ENCODE measurements at places on chromosomes 4 and X.

DNA sequence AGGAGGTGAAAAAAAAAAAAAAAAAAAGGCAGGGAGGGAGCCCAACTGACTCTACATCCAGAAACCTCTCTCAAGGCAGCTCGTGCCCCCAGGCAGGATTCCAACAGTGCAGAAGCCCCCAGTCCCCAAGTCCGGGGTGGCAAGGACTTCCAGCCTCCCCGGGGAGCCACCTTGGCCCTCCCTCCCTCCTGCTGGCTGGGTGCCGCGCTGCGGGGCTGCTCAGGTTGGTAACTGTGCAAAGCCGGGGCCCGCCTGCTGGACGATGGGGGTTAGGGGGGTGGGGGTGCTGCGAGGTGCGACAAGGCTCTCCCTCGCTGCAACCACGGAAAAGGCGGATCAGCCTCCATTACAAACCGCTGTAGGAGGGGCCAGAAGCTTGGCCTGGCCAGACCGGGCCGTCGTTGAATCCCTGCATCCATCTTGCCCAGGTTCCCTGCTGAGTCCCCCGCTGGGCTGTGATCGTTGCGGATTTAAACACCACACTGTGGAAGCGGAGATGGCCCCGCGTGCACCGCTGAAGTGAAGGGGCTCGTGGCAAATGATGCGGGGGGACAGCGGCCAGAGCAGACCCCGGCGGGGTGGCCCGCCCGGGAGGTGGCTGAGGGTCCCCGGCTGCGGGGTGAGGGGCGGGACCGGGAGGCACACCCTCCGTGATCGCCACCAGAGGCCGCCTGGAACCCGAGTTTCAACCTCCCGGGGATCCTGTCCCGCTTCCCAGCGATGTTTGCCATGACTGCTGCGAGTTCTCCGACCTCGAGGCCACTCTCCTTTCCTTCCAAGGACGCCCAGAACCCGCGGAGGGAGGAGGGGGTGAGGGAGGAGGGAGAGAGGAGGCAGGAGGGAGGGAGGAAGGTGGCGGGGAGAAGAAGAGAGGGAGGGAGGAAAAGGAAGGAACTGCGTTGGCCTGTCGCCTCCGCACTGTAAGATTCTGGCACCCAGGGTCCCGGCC lies 58.0 kb upstream of the DDX3X start:
- DNase-seq = peak; percentile 37

- DNase-seq = peak; percentile 14
Observed at GRCh38 chrX:135112096-135112729, 8.1 kb downstream of the ETDB start.

DNA sequence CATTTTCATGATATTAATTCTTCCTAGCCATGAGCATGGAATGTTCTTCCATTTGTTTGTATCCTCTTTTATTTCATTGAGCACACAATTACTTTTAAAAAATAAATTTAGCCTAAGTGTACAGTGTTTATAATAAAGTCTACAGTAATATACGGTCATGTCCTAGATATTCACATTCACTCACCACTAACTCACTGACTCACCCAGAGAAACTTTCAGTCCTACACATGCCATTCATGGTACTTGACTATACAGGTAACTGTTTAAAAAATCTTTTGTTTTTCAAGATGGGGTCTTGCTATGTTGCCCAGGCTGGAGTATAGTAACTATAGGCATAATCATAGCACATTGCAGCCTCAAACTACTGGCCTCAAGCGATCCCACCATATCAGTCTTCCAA lies 348.1 kb downstream of the RAPGEF2 start:
- DNase-seq = no peak

DNA sequence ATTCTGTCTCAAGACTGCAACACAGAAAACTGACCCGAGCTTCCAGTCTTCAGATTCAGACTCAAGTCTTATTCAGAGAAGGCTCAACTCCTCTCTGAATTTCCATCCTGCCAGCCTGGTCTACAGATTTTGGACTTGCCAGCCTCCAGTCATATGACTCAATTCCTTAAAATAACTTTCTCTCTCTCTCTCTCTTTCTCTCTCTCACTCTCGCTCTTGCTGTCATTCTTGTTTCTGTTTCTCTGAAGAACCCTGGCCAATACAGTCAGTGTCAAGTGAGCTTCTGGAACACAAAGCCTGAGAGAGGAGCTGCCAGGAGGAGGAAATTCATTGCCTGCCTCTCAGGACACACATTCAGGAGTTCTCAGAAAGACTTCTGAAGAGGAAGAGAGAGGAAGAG lies 154.9 kb downstream of the PARM1 start:
- no peak for DNase-seq

DNA sequence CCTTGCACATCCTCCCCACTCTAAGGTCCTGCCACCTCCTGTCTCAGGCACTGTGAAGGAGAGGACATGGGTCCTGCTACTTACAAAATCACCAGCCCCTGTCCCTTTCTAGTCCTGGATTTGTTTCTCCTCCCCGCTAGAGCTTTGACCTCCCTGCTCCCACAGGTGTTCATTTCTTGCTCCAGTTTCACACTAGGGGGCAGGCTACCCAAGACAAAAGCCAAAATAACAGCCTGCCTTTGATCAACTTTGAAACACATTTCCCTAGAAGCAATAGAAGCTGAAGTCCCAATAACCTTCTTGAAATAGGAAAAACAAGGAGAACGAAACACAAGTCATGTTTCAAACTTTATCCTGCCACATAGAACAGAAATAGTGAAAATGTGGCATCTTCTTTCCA lies 164.4 kb downstream of the QDPR start:
- peak; percentile 30 for DNase-seq

DNA sequence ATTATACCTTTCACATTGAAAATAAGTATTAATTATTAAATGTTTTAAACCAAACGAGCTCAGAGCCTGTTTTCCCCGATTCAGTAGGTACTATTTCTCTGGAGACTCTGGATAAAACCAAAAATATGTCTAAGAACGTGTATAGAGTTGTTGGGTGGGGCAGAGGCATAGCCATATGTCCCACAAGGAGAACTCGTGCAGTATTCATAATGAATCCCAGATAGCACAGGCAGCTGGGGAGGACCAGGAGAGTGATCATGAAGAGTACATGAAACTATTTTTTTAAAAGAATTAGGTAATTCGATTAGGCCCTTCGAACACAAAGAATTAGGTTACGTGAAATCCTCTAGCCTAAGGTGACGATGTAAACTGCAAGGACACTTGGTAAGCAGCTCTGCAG lies 76.1 kb downstream of the CLDN22 start:
- no peak for DNase-seq

DNA sequence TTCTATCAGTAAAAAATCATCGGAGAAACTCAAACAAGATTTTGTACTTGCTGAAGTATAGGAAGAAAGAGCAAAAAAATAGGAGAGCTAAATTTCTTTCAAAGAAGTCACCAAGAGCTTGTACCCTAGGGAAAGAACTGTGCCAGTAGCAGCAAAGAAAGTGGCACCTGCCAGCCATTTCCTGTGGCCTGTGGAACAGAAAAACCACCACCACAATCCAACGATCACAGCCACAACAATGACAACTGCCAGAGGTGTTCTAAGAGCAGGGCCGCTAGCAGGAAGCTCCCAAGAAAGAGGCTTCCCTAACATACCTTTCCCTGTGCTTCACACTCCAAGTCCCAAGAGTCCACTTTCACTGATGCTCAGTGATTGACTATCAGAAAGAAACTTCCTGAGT lies 266.1 kb upstream of the GPC4 start:
- DNase-seq = no peak

DNA sequence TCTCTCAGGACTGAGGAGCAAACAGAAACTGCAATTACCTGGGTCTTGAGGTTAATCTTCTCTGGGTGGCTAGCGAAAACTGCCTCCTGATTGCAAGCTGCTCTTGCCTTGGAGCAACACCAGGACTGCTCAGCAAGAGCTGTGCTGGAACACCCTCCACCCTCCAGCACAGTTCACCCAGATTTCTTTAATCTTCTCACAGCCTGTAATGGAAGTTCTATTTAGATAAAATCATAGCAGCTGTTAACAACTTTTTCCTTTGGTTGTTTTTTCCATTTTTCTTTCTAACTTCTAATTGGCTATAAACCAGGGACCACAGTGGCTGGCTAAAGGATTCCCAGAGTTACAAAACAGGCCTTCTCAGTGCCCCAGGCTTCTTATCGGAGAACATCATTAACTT lies 36.3 kb downstream of the OPHN1 start:
- no peak for DNase-seq

DNA sequence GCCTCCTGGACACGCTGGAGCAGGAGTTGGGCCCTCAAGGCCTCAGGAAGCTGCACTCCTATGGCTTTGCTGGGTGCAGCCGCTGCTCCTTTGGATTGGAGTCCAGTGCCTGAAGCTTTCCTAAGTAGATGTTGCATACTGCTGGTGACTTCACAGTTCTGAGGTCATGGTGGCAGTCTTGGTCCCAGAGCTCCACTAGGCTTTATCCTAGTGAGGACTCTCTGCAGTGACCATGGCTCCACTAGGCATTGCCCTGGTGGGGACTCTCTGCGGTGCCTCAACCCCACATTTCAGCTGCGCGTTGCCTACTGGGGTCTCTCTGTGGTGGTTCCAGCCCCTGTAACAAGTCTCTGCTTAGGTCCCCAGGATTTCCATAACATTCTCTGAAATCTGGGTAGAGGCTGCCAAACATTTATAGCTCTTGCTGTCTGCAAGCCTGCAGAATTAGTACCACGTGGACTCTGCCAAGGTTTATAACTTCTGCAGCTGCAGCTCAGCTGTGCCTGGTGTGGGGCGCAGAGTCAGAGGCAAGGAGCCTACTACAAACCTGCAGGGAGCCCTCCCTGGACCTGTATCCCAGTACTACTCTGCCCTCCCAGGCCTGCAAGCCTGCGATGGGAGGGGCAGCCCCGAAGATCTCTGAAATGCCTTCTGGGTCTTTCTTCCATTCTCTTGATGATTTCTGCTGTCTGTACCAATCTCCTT lies 46.0 kb upstream of the NFKB1 start:
- DNase-seq = no peak

DNA sequence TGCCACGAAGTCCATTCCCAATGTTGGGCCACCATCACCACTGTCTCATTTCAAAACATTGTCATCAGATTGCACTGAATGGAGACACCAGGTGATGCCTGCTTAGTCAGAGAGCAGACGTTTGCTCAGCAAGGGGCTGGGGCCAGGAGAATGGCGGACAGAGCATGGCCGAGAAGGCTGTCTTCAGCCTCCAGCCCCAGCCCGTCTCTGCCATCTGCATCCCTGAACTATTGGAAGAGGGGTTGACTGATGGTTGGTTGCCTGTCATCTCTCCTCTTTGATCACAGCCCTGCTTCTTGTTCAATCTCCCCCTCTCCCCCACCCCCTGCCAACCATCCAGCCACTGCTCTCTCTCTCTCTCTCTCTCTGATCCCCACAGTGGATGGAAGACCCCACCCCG lies 140.9 kb downstream of the SHOX start:
- no peak for DNase-seq

DNA sequence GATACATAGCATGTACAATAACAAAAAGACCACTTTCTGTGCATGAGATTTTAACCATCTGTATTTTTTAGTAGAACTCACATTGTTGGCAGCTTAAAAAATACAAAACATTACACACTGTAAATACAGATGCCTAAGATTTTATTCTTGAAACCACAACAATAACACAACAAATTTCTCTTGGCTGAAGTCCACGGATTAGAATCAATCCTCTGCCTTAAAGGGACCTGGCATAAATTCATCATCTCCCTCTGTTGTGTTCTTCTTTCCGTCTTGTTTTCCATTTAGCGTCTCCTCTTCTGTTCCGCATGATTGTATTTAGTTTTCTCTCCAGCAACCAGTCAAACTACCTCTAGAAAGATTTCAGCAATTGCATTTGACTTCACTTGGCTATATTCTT lies 231.0 kb downstream of the SPOCK3 start:
- no peak for DNase-seq

GRCh38 chrX:13794417-13794816 lies 22.5 kb downstream of the GPM6B start:
- DNase-seq = no peak

- DNase-seq = no peak
Observed at GRCh38 chr4:47493238-47494123, 8.4 kb downstream of the ATP10D start.

DNA sequence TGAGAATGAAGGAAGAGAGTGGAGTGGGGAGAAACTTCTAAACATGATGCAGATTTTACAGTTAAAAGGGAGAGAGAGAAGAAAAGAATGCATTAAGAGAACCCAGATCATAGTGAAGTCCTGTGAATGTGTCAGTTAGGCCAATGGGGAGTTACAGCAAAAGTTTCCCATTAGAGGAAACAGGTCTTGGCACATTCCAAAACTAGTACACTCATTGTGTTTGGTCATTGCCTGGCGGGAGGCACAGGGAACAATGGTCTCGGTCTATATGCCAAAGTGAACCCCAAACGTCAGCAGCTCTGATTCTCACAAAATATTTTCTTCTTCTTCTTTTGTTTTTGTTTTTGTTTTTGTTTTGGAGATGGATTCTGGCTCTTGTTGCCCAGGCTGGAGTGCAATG lies 284.5 kb upstream of the CTSO start:
- DNase-seq = no peak

GRCh38 chr4:65943076-65943475 lies 272.8 kb upstream of the EPHA5 start:
- no peak for DNase-seq

DNA sequence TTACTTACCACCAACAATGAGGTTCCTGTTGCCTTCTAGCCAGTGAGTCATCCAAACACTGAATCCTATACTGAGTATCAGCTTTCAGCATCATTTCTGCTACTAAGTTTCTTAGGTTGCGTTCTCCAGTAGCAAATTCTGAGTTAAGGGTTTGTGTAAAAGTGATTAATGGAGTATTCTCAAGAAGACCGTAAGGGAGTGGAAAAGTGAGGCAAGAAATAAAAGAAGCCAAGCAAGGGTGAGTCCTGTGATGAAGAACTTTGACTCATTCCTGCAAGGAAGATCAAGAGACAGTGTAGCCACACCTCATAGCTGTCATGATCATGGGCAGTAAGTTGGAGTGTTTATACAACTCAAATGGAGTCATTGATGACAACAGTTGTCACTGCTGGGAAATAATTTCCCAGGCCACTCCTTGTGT lies 446.2 kb downstream of the RAPGEF2 start:
- DNase-seq = no peak

- DNase-seq = no peak
Observed at GRCh38 chr4:168074861-168075260, 17.5 kb upstream of the ANXA10 start.

GRCh38 chrX:71996826-71997225 lies 86.2 kb downstream of the NHSL2 start:
- no peak for DNase-seq

- DNase-seq = no peak
Observed at GRCh38 chr4:7744142-7744804, 195.4 kb downstream of the AFAP1 start.

- DNase-seq = no peak
Observed at GRCh38 chr4:8066336-8066931, 92.2 kb downstream of the ABLIM2 start.

- no peak for DNase-seq
Observed at GRCh38 chrX:11190745-11191510, 79.8 kb downstream of the HCCS start.

DNA sequence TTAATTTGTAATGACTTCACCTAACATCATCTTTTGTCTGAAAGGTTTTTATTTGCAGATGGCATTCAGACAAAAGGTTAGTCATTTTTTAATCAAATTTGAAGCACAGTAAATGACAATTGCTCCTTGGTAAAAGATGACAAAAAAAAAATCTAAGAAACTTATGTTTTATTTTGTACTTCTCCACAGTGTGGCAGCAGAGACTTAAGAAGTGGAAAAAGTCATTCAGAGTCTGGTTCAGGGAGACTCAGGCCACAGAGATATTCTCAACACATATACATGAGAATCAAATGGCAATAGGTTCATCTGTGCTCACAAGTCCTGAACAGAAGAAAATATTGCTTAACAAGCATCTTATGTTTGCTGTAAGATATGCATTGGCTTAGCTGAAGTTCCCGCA lies 436.2 kb downstream of the KCNIP4 start:
- no peak for DNase-seq

All from germinal center (tissue), 1 donor.